ENCODE measurements at places on chromosomes 16 and 17.

DNA sequence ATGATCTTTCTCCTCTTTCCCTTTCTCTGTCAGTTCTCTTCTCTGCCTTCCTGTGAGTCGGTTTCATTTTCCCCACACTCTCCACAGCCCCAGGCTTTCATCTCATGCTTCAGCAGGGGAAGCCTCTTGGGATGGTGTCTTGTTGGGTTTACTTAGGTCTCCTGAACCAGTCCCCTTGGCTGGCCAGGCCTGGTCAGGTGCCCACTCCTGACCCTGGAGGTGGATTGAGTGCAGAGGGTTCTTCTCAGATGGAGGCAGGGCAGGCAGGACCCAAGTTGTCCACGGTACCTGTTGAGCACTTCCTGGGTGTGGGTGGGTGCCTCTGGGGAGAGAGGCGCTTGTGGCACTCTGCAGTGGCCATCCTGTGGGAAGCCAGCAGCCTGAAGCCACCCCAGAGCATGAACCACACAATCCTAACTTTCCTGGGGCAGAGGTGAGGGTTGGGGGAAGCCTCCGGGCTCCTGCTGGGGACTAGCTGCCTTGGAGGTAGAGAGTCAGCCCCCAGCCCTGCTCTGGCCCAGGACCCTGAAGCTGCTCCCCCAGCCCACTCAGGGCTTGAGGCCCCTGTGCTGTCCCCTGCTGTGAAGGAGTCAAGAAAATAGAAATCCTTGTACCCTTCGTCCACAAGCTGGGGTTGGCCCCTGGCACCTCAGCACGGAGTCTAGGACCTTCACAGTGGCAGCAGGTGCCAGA lies 2.0 kb upstream of the RAP1GAP2 start:
- no peak for DNase-seq

DNA sequence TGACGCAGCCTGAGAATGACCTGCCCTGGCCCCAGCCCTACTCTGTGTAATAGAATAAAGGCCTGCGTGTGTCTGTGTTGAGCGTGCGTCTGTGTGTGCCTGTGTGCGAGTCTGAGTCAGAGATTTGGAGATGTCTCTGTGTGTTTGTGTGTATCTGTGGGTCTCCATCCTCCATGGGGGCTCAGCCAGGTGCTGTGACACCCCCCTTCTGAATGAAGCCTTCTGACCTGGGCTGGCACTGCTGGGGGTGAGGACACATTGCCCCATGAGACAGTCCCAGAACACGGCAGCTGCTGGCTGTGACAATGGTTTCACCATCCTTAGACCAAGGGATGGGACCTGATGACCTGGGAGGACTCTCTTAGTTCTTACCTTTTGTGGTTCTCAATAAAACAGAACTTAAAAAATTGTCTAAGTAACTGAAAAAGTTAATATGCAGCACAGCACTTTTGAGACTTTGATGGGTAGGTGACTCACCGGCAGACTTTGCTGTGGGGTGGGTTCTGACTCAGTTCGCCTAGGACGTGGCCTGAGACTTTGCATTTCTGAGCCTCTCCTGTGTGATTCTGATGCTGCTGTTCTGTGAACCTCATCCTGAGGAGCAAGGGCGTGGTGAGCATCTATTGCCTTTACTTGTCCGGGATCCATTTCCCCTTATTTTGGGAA lies 5.7 kb downstream of the LAT start:
- DNase-seq: no peak

DNA sequence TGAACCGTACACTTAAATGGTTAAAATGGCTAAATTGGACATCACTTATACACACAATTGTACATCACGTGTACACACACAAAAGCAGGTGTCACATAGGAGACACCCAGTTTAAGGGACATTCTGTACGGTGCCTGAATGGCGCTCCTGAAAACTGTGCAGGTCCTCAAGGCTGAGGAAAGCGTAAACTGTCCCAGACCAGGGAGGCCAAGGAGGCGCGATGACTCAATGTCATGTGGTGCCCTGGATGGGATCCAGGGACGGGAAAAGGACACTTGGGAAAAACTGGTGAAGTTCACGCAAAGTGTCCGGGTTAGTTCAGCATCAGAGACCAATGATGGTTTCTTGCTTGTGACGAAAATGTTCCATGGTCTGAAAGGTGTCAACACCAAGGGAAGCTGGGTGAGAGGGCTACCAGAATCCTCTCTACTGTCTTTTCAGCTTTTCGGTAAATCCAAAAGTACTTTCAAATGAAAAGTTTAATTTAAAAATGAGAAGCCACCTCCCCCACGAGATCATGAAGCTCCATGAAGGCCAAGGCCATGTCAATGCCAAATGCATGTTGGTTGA lies 112.2 kb downstream of the CMIP start:
- DNase-seq: no peak

- no peak for DNase-seq
Measured at GRCh38 chr16:15843635-15844279, 13.1 kb downstream of the MYH11 start.

DNA sequence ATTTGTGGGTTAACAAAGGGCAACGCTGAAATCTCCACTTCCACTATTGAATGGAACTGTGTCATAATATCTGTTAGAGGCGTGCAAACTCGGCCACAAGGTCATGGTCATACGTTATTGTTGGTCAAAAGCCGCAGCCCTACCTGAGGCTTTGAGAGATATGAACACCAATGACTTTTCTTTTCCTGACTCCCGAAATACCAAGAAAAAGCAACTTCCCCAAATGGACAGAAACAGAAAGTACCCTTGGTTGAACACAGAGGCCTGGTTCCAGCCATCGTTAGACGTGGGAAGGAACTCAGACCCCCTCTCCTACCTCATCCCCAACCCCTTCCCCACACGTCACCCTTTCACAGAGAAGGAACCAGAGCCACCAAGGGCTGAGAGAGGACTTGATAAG lies 1.4 kb upstream of the PIK3R5 start:
- no peak for DNase-seq

- DNase-seq: peak; percentile 42
Measured at GRCh38 chr17:66673668-66674276, 161.1 kb upstream of the CACNG5 start.
